ENCODE measurements at places on chromosomes 1 and 21.
A peak's percentile ranks its signal among the peaks of the same experiment; 100 is the strongest.

DNA sequence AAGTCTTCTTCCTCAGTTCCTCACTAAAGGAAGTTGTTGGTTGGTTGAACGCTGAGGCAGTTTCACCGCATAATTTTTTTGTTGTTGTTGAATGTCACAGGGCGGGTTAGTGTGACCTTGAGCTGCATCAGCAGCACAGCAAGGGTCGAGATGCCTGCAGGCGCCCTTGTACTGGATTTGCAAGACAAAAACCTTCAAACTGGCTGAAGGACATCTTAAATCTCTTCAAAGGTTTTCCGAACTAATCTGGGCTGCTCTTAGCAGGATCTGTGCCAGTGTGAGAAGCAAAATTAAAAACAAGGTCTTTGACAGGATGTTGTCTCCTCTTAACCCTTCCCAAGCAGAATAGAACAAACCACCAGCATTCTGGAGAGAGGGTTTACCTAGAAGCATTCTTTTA lies 59.4 kb downstream of the NRIP1 start:
- DNase-seq, result no peak

- no peak for DNase-seq
Observed at GRCh38 chr1:241356519-241357365, at the start of gene RGS7. RGS7 (minus strand) TSS chr1:241357205.

- DNase-seq, result peak; percentile 8
Observed at GRCh38 chr1:44237721-44238457, 24.6 kb downstream of the DMAP1 start.

DNA sequence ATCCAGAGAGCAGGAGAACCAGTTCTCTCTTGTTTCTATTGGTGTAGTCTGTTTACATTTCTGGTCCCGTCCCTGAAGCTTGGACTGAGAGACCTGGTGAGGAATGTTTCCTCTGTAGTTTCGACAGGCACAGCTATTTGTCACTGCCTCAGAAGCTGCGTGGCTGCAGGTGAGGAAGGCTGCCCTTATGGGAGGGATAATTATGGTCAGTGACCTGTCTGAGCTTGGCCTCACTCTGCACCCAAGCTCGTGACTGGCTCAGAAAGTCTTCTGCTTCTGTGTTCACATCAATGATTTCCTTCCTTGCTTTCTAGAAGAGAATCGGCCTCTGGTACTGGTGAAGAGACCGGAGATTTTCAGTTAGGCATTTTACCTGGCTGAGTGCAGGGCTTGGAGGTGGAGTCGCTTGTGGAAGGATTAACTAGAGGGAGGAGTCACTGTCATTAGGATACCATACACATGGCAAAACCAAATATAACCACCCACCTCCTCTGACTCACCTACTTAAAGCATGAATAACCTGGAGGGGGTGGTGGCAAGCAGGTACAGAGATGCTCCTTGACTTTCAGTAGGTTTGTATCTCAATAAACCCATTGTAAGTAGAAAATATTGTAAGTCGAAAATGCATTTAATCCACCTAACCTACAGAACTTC lies 19.9 kb upstream of the WDR26 start:
- no peak for DNase-seq

DNA sequence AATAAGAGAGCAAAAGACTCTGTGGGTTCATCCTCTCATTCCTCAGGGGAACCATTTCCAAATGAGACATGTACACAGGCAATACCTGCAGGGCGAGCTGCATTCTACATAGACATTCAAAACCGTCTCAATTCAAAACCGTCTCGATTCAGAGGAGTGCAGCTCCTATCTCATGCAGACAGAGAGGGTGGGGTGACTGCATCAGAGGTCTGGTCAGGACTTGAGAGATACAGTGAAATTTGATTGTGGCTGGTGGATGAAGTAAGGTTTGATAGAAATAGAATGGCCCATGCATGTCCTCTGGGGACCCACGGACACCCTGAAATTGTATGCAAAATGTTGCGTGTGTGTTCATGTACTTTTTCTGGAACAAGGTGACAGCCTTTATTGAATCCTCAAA lies 27.3 kb downstream of the TEX35 start:
- DNase-seq, result no peak

All from CD4-positive, alpha-beta T cell treated with Interleukin-2 at 100 ng/mL for 4 hours (primary cell).